ENCODE measurements at places on chromosomes 6 and 20.
A peak's percentile ranks its signal among the peaks of the same experiment; 100 is the strongest.

- DNase-seq = no peak
These were observed 193.2 kb upstream of the COL21A1 start for GRCh38 chr6:56440551-56440981.

DNA sequence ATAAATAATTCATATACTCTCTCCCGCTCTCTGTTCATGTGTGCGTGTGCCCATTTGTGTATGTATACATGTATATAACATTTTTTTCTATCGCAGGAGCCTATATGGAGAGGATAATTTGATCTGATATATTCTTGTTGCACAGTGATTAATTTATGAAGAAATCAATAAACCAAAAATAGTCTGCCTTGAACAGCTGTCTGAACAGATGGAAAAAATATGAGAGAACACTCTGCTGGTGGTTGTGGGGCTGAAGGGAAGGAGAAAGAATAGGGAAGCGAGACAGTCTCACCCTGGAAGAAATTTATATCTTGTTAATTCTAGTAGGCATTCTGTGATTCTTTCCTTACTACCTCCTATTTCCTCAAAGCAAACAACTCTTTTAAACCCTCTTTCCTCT lies 96.6 kb upstream of the B3GAT2 start:
- DNase-seq = no peak

- DNase-seq = no peak
These were observed 9.8 kb upstream of the DCBLD1 start for GRCh38 chr6:117472667-117473066.

DNA sequence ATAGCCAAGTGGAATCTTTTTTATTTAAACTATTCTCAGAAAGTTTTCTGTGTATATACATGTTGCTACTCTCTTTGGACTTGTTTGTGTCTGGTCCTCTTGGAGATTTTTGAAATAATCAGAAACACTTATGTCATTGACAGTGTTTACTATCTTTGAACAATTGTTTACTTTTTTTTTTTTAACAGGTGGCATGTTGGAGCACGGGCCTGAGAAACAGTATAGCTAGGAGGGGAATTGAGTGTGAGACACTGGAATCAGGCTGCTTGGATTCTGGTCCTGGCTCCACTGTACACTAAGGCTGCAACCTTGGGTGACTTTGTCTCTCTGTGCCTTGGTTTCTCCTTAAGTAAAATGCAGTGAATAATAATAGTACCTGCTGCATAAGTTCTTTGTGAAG lies 279.6 kb downstream of the PRL start:
- no peak for DNase-seq

DNA sequence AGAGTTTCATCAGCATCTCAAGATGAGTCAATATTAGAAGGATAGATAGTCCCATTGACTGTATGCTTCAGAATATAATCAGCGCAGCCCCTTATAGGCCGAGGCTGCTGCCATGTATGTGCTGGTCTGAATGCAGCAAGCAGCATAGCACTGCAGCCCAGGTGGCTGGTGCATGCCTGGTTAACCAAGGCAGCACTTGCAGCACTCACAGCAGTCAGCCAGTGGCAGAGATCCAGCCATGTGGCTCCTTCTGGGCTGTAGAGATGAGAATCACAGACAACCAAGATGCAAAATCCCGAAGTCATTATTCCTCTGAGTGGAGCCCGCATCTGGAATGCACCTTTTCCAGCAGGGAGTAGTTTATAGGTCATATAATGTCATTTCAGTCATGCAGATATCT lies 251.9 kb downstream of the UST start:
- no peak for DNase-seq

DNA sequence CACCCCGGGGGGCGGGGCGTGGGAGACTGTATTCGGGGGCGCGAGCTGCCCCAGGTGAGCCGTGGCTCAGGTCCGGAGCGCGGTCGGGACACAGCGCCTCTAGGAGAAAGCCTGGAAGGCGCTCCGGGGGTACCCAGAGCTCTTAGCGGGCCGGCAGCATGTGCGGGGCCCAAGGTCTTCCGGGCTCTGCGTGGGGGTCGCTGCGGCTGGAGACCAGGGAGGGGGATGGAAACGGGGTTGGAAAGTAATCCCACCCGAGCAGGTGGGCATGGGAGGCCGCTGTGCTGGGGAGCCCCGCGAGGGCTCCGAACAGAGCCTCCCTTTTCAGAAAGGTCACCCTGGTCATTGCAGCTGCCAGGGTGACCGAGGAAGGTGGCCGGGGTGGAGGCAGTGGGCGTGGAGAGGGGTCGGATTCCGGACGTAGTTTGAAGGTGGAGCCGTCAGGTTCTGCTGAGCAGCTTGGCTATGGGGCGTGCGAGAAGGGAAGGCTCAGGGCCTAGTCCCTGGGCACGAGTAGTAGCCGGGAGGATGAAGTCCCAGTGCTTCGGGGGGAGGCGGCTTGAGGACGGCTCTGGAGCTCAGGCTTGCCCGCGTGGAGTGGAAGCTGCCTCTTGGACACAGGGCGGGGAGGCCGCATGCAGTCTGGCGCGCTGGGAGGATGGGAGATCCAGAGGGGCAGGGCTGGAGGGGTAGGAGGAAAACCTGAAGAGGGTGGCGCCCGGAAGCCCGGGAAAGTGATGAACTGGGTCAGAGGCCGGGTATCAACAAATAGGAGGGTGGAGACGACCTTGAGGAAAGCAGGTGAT lies at the start of gene SIRT5:
SIRT5 (plus strand) TSS at position 31 of the 806 bp plus-strand sequence. CDS start 9,510 bp downstream, outside the sequence.
- DNase-seq = peak; percentile 76

Data from muscle of back (tissue), 13 donors.